ENCODE measurements at places on chromosomes 2 and 18. TPM values are rescaled to one million over a fixed set of nuclear protein-coding genes. Genes with fewer than 3 reads are reported as not detected.

DNA sequence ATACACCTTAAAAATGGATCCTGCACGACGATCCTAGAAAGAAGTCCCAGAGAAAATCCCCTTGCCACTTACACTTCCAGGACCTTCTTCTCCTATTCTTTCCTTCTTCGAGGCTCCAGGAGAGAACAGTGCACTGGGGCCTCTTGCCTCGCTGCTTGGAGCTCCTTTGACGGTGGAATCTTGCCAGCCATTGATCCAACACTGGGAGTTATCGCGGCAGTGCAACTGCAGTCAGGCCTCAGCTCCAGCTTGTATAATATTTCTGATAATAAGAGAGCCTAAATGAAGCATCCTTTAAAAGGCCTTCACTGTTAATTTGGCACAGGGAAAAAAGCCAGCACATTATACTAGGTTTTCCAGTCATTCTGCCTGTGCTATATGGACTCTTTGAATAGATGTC, 216.9 kb upstream of the PARD3B start:
- no peak for DNase-seq

DNA sequence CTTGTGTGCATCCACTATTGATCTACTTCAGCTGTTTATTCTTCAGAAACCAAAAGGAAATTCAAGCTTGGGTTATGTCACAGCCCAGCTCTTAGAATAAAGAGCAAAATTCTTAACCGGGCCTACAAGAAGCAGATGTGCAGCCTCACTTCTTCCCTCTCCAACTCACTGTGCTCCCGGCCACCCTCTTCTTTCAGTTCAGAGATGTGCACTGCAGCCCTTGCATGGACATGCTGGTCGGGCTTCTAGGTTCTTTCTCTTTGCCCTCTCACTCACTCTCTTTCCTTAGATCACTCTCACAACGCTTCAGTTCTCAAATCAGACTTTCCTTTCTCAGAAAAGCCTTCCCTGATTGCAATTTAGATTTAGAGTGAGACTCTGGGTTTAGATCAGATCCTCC, 104.1 kb downstream of the CHN1 start:
- DNase-seq = no peak

- DNase-seq = no peak
Observed at GRCh38 chr18:63736876-63737275, 34.1 kb downstream of the SERPINB11 start.

GRCh38 chr2:180705551-180705950, 274.9 kb upstream of the UBE2E3 start:
- DNase-seq = no peak

DNA sequence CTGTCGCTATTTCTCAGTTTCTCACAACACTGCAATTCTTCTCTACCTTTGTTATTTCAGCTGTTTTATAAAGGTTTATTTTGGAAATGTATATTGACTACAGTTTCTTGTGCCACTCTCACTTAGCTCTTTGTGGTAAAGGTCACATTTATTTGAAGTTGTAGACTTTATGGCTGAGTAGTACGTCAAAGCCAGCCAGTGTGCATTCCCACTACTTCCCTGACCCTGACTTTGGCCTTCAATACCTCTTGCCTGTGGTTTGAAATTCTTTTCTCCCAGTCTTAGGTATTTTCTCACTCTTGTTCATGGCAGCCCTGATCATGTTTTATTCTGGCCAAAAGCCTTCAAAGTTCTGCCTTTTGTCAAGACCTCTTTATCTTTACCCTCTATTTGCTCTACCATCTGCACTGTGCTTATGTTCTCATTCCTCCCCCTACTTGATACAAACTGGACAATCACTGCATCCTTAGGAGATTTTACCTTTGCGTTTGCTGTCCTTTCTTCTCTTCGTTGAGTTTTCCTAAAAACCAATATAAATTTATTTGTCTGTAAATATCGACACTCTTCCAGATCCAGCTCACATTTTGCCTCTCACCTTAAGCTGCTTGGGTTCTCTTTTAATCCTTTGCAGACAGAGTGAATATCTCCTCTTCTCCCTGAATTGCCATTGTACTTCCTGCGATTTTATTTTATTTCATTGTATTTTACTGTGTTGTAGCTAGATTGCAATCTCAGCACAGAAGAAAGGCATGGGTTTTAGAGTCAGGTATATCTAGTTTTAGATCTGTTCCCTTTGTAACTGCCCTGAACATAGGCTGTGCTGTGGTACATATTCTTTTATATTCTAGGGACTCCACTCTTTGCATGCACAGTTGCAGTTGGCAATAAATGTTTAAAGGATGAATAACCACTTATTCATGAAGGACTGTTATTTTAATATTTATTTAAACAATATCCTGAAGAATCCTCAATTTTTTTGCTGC, 31.2 kb downstream of the GULP1 start:
- no peak for DNase-seq

GRCh38 chr2:69306822-69307578, 80.0 kb downstream of the GFPT1 start:
- DNase-seq = peak; percentile 72

DNA sequence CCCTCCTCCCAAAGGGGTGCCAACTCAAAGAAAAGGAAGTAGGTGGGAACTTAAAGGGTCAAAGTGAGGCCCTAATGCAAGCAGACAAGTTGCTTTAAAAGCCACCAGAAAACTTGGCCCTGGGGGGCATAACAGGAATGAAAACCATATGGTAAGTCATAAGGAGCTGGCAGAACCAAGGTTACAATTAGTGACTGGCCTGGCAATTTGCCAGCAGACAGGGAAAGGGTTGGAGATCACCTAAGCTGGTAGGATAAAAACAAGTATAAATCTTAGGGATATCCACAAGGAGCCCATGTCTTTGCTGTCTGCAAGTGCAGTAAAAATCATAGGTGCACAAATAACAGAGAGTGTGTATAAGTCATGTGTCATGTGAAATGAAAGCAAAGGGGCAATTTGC, 256.7 kb upstream of the LRRTM4 start:
- no peak for DNase-seq

DNA sequence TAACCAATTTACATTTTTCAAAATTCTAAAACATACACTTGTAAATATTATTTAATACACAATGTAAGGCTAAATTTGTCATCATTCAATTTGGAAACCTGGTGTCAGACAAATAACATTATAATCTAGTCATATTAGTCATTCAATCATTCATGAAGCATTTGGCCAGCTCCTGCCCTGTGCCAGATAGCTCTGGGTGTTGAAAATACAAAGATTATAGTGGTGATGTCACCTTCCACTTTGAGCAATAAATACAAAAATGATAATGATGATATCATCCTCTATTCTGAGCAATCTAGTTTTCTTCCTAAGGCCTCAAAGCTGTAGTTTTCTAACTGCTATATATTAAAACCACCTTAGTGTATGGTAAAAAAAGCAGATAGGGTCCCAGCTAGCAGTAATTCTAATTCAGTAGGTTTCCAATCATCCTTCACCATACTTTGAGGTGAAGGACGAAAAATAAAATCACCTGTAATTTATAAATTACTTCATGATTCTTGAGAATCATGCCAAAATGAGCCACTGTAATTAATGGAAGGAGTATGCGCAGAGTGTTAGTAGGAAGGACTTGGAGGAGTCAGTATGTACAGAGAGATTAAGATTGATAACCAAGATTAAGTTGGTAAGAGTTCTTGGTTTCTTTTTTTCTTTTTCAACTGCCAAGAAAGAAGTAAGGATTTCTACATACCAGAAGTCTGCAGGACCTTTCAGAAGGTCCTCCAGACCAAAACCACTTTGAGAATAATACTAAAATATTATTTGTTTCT, 23.2 kb downstream of the MEMO1 start:
- DNase-seq = no peak

- no peak for DNase-seq
Observed at GRCh38 chr2:133265432-133265949, 302.8 kb downstream of the NCKAP5 start.

DNA sequence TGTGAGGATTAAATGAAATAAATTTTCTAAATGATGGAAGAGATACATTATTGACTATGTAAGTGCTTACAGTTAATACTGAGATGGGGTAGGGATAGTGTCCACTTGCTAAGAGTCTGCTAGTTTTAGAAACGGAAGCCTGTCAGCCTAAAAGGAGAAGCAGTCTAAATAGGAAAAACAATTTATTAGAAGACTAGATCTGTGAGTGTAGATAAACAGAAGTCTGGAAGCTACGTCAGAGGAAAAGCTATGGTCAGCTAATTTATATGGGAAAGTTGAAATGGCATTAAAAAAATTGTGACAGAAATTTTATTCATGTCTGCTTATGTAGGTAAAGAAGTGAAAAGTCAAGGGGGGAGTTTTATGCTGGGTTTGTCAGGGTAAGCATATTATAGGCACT, 1338.4 kb upstream of the CHAC2 start:
- DNase-seq = no peak

DNA sequence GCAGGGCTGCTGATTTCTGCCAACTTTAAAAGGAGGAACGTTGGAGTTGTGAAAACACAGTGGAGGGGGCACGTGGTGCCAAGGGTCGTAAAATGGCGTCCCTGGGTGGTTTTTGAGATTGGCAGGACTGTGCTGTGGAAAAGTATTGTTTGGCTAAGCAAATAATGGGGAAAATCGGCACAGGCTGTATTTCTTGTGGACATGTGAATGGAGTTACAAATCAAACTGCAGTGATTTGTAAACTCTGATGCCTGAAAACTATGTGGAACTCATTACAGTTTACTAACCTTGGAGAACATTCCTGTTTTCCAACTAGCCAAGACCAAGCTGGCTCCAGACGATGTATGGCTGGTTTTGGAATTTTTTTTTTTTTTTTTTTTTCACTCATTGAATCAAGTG, 68.7 kb downstream of the KCTD1 start:
- no peak for DNase-seq

GRCh38 chr2:222284466-222284865, 14.3 kb downstream of the PAX3 start:
- no peak for DNase-seq

DNA sequence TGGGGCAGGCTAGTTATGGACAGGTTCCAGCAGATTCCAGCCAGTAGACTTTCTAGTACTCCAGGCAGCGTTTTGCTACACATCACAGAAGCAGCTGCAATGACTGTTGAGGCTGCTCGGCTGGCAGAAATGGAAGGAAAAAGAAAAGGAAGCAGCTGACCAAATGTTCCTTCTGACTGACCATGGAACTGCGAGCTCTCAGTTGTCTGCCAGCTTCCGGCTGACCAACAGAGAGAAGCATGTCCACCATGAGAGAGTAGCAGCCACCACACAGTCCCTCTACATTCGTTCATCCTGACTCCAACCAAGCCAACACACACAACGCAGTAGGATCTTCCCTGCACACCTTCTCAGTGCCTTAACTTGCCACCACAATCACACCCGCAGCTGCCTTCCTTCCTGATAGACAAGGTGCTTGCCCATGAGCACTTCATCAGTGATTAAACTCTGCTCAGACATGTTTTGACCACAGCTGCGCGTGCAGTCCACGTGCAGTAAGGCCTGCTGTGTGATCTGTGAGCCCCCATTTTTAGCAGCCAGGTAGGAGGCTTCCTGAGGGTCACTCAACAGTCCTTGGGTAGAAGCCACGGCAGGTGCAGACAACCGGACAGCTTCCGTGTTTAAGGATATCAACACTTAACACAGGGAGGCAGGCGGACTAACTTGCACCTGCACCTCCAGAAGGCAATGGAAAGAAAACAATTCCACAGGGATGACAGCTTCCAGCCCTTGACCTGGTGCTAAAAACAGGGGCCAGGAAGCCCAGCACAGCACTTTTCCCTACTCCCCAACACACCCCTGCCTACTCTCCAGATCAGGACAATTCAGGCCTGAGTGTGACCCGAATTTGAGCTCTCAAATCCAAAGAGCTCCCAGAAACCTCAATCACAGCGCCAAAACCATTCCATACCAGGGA, 996 bp downstream of the TGFBRAP1 start:
- DNase-seq = no peak

- DNase-seq = no peak
Observed at GRCh38 chr2:40164736-40165508, 287.0 kb downstream of the SLC8A1 start.

DNA sequence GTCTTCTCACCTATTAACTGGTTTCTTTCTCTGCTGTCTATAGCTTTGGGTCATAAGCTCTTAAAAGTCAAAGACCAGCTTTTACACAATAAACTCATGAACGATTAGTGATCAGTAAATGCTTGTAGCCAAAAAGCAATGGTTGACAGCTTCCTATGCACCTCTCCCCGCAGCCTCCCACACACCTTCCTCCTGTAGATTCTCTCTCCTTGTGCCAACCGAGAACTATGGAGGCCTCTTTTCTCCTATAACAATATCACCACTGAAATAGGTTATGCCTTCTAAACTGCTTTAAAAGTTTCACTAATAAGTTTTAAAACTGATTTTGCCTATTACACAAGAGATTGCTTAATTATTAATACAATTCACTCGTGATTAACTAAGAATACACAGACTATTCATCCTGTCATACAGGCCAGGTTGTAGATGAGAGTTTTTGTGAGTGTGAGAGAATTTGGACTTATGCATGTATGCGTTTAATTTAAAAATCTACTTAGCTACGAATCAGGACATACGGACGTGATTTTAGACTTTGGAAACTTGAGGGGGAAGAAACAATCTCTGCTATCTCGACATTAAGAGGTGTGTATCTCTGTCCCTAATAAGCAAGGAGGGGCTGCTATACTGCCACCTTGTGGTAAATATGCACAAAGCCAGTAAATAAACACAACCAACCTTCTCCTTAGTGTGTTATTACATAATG, 229.1 kb upstream of the RBBP8 start:
- no peak for DNase-seq

DNA sequence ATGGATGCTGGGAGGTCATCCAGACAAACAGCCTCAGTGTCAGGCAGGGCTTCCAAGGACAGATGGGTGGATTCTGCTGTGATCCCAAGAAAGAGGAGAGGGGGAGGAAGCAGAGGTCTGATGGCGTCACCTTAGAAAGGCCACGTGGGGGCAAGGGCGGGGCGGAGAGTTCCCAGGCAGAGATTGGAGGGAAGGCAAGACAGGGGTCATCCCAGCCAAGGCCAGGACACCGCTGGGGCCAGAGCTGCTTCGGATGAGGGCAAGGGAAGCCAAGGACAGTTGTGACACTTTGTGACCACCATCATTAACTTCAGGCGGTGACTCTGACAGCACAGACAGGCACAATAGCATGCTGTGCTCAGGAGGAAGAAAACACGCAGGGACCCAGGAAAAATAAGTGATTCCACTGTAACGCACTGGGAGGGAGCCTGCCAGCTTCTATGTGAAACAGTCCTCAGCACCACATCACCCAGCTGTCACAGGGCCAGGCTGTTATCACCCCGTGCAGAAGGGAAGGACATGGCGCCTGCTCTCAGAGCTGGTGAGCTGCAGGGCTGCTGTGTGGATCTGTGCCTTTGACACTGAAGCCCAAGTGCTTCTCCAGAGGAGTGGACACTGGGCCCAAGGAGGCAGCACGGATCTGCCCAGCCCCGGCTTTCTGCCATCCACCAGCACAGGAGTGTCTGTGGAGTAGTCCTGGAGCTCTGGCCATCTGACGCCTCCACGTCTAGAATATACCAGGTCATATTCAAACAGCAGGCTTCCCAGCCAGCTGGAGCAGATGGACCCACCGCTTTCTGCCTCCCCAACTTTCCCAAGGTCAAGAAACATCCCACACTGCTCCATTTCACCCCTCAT, 204.1 kb downstream of the NDUFA10 start:
- DNase-seq = peak; percentile 58

GRCh38 chr18:63290166-63290820, 29.3 kb downstream of the BCL2 start:
- DNase-seq = no peak

RNU2-63P gene
- not detected for total RNA-seq

EFEMP1 gene
- 0.65 TPM for total RNA-seq

GBX2 gene
- total RNA-seq = not detected

RESP18 gene
- not detected for total RNA-seq

THAP4 gene
- 20.5 TPM for total RNA-seq
